ENCODE measurements at places on chromosomes 3 and 15.

GRCh38 chr3:21392526-21392925 is 358.5 kb downstream of the ZNF385D start:
- no peak for DNase-seq

DNA sequence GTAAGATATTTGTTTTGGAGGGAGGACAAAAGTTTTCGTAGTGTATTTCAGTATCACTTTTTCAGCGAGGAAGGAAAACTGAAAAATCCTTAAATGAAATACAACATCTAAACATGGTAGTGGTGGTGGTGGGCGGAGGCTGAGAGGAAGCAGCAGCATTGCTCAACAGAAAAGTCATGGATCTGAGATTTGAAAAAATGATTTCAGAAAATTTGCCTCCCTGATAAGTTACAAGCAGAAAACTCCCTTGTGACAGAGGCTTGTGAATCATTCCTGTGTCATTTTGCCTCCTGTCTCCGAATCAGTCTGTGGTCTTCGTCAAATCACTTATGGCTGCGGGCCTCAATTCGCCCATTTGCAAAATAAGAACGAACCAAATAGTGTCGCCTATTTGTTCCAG is 965 bp upstream of the CRBN start:
- no peak for DNase-seq

DNA sequence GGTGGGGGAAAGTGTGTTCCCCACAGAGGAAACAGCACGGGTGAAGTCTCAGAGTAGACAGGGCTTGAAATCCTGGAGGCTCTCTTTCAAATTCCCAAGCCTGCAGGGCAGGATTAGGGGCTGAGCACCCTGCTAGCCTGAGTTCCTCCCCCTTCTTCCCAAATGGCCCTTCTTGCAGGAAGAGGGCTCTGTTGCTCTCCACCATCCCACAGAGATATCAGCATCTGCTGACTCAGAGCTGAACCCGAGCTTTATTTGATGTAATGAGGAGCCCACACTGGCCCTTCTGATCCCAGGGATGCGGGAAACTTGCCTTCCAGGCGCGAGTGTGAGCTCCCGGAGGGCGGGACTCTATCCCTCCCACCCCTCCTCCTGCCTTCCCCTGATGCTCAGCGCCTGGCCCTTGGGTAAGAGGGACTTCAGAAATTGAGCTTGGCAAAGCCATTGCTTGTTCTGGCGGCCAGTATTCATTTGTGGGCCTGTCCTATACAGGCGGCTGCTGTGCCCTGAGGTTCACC is 1.4 kb upstream of the STRA6 start:
- no peak for DNase-seq

DNA sequence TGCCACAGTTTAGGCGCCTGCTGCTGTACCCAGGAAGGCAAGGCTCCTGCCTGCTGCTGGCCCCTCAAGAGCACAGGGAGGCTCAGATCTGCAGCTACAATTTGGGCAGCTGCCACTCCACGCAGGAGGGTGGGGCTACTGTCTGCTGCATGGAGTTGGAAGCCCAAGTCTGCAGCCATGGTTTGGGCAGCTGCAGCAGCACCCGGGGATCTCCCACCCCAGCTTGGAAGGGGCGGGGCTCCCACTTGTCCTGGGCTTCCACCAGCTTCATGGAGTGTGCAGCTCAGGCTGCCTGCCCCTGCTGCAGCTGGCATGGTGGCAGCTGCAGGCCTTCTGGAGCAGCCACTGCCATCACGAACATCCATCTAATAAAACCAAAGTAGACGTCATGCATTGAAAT is 512.9 kb downstream of the PYDC2 start:
- no peak for DNase-seq

DNA sequence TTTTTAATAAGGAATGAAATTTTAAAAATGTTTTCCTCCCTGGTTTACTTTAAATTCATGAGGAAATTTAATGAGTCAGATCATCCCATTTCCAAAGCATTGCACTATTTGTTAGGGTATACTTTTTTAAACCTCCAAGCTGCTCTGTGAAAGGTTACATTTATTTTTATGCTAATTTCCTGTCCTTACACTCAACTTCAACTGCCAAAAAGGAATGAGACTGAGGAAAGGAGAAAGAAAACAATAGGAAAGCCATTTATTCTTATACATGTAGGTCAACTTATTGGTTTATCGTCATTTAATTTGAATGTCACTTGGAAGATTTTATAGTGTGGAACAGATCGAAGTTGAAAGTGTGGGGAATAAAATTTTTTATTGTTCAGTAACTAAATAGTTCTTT is 104.1 kb downstream of the ALCAM start:
- no peak for DNase-seq

GRCh38 chr15:67998599-67999133 is 55.4 kb upstream of the PIAS1 start:
- no peak for DNase-seq

DNA sequence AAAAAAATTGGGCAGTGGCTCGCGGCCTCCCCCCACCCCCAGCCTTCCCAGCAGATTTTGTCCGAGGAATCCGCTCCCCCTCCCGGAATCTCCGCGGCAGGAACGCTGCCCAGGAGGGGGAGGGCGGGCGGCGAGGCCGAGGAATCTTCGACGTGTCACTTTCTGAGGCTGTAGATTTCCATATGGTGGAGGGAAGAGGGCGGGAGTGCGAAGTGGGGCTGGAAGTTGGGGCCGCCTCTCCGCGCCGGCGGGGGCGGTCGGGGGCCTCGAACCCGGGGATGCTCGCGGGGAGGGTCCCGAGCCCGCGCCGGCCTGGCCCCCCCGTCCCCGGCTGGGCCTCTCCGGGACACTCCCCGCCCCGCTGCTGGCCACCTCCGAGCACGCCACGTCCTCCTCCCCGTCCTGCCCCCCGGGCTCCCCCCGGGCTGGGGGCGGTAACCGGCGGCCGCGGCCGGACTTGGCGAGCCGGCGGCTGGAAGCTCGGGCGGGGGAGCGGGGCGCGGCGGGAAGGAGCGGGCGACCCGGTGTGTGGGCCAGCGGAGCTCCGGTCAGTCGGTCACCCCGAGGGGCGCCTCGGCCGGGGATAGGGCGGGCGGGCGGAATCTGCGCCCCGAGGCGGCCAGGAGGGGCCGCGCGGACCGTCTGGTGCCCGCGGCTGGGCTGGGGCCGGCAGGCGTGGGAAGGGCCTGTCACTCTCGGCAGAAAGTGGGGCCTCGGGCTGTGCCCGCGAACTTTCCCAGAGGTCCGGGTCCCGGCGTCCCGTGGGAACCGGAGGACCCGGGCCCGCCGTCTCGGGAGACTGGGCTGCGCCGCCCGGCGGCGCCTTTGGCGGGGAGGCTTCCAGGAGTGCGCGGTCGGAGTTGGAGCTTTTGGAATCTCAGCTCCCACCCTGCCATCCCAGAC is 951 bp downstream of the FNDC3B start:
- DNase-seq, result peak; percentile 48

- no peak for DNase-seq
Observed at GRCh38 chr3:116569611-116570010, 124.3 kb upstream of the LSAMP start.

DNA sequence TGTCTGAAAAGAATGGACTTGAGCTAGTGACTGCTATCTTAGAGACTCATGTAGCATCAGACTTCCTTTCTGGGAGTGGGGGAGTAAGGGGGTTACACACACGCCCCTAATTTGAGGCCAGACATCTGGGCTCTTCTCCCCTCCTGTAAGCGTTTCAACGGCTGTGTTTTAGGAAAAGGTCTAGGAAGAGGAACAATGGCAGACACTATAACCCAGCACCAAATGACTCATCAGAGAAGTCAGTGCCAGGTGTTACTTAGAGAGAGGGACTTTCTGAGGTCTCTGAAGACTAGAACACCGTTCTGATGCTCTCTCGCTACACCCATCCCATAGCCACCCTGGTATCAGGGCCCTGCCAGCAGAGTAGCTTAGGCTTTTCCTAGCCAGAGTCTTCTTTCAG is 65.5 kb downstream of the SSUH2 start:
- DNase-seq, result no peak

- no peak for DNase-seq
Observed at GRCh38 chr3:114119776-114120175, 59.1 kb downstream of the DRD3 start.

DNA sequence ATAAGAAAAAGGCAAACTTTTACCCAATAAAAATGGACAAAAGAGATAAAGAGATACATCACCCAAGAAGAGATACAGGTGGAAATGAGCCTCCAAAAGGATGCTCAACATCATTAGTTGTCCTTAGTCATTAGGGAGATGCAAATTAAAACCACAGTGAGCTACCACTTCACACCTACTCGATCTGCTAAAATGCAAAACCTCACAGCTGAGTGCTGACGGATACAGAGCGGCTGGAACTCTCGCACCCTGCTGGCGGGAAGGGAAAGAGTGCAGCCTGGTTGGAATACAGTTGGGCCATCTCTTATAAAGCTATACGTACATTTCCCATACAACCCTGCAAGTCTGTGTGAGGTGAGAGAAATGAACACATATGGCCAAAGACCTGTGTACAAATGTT is 78.5 kb upstream of the PRR20G start:
- no peak for DNase-seq

- peak; percentile 46 for DNase-seq
Observed at GRCh38 chr3:184361532-184361931, at the start of the genes CLCN2 and POLR2H. Gene CLCN2, minus strand, starts transcription at chr3:184361605. Its CDS starts 126 bp downstream, at chr3:184361479. Gene POLR2H, plus strand, starts transcription at chr3:184361710. Its CDS starts 1,783 bp downstream, at chr3:184363493.
